ENCODE measurements at places on chromosomes 16 and 17.

GRCh38 chr17:74737299-74738050, 419 bp downstream of the RAB37 start:
- DNase-seq: peak; percentile 48

- no peak for DNase-seq
Measured at GRCh38 chr17:1796800-1797199, 32.9 kb downstream of the SMYD4 start.

- no peak for DNase-seq
Measured at GRCh38 chr17:33593991-33594390, 300.9 kb upstream of the ASIC2 start.

- DNase-seq: peak; percentile 68
Measured at GRCh38 chr17:60077672-60078519, 825 bp downstream of the HEATR6 start.
